ENCODE measurements at places on chromosomes 2 and 18.

- H3K27me3 ChIP-seq = no peaks in the 10 kb centered on the region
- peaks cover 34% of the 10 kb centered on the region for H3K4me1 ChIP-seq
- peaks cover 4% of the 10 kb centered on the region for H3K36me3 ChIP-seq
Measured at GRCh38 chr18:48831113-48831759, 119.5 kb downstream of the SMAD7 start.

GRCh38 chr2:42569116-42569711 is 782 bp downstream of the MTA3 start:
- H3K4me3 ChIP-seq = peak overlapping the region; percentile 91
- H3K27ac ChIP-seq = peak overlapping the region; percentile 93
- peaks cover 11% of the 10 kb centered on the region for H3K4me1 ChIP-seq
- H3K36me3 ChIP-seq = peaks cover 7% of the 10 kb centered on the region
- no peaks in the 10 kb centered on the region for H3K27me3 ChIP-seq
- DNase-seq = peak; percentile 12

DNA sequence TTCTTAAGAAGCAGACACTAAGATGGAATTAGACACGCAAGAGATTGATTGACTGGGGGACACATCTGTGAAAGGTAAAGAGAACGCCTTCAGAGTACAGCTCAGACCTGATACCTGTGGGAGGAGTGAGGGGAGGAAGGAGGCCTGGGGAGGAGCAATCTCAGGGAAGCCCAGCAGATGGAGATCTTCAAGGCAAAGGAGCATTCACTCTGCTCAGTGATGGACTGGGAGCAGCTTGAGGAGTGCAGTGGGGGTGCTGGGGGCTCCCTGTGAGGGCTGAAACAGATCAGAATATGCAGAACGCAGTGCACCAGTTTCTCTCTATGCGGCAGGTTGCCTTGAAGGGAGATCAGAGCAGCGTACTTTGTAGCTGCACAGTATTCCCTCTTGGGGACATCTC is 103.7 kb upstream of the ATP8B1 start:
- H3K4me1 ChIP-seq = no peaks in the 10 kb centered on the region
- H3K36me3 ChIP-seq = no peaks in the 10 kb centered on the region
- H3K27ac ChIP-seq = no peak overlapping the region
- no peak for DNase-seq

- peak; percentile 69 for DNase-seq
- H3K4me1 ChIP-seq = peaks cover 3% of the 10 kb centered on the region
- H3K36me3 ChIP-seq = no peaks in the 10 kb centered on the region
- H3K4me3 ChIP-seq = no peak overlapping the region
Measured at GRCh38 chr2:37985333-37985732, 60.2 kb downstream of the RMDN2 start.

DNA sequence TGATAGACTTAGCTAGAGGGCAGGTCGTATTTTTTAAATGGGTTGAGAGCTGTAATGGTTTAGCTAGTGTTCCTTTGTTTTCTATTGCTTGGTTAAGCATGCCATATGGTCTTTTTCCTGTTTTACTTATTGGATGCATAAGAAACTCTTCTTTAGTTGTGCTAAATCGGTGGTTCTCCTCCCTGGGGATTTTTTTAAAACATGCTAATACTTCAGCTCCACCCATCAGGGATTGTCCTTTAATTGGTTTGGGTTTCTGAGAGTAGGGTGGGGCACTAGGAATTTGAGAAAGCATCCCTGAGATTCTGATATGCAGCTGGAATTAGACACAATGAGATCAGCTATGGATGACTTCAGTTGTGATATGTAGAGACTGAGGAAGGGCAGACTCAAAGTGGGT is 497.2 kb downstream of the THSD7B start:
- H3K27ac ChIP-seq = no peak overlapping the region
- H3K4me1 ChIP-seq = no peaks in the 10 kb centered on the region
- H3K27me3 ChIP-seq = no peaks in the 10 kb centered on the region
- no peak overlapping the region for H3K4me3 ChIP-seq
- no peak for DNase-seq
- H3K36me3 ChIP-seq = no peaks in the 10 kb centered on the region

- no peak overlapping the region for H3K4me3 ChIP-seq
- no peak for DNase-seq
- no peaks in the 10 kb centered on the region for H3K27me3 ChIP-seq
- no peaks in the 10 kb centered on the region for H3K4me1 ChIP-seq
- no peak overlapping the region for H3K27ac ChIP-seq
- peaks cover 3% of the 10 kb centered on the region for H3K36me3 ChIP-seq
Measured at GRCh38 chr2:30622452-30622851, 175.4 kb downstream of the LCLAT1 start.

DNA sequence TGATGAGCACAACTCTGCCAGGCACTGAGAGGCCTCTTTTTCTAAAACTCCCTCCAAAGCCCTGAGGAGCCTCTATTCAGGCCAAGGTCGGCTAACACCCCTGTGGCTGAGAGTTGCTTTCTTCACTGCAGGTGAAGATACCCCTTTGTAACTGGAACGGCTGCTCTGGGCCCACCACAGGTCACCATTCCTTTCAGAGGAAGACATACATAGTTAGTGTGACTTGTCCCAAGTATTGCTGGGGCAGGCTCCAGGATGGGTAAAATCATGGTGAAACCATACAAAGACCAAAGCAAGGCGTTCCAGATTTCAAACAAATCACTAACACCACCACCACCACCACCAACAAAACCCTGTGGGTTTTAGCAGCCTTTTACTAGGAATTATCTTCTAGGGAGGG is 36.8 kb downstream of the CHST10 start:
- no peak for DNase-seq
- H3K4me3 ChIP-seq = no peak overlapping the region
- peaks cover 40% of the 10 kb centered on the region for H3K27me3 ChIP-seq
- H3K36me3 ChIP-seq = no peaks in the 10 kb centered on the region
- H3K4me1 ChIP-seq = no peaks in the 10 kb centered on the region

DNA sequence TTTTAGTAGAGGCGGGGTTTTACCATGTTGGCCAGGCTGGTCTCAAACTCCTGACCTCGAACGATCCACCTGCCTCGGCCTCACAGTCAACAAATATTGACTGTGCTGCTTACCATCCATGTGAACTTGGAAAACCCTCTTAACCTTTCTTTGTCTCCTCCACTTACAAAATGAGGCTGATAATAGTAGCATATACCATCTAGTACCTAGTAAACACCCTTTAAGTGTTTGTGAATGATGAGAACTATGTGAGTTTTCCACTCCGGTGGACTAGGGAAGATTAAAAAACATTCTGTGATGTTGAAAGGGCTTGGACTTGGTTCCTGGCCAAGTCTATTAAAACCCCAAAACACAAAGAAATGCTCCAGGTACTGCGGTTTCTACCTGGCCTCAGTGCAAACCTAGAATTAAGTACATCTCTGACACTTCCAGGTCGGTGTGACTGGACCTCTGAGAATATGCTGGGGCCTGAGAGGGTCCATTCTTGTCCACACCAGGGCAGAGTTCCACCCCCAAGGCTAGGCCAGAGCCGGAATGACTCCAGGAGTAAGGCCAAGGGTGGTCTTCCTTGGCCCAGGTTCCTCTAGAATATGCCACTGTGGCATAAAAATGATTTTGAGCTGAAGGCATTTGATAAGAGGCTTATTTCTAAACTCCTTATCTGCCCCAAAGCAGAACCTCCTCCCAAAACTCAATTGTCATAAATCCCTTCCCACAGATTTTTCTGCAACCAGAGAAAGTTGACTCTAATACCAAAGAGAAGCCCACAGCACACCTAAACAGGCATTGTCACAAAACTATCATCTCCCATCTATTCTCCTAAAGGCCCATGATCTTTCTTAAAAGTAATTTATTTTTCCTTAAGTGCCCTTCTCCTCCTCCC is 217.5 kb downstream of the TGIF1 start:
- H3K27me3 ChIP-seq = no peaks in the 10 kb centered on the region
- DNase-seq = no peak
- no peaks in the 10 kb centered on the region for H3K36me3 ChIP-seq
- peaks cover 10% of the 10 kb centered on the region for H3K4me1 ChIP-seq
- H3K4me3 ChIP-seq = no peak overlapping the region
- H3K27ac ChIP-seq = no peak overlapping the region

DNA sequence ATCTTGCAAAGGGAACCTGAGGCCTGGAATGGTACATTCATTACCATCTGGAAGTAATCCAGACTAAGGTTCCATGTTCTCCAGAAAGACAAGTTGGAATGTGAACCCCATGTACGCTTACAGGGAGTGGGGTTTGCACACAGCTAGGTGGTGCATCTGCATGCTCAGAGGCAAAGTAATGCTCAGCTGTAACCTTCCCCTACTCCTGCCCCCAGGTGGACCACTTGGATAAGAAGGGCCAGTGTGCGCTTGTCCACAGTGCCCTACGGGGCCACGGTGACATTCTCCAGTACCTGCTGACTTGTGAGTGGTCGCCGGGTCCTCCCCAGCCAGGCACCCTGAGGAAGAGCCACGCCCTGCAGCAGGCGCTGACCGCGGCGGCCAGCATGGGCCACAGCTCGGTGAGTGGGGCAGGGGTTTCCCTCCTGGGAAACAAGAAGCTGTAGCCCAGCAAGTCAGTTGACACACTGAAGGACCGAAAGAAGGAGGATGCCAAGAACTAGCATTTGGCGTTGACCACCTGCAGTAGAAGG is 90.0 kb downstream of the WDSUB1 start:
- H3K36me3 ChIP-seq = peaks cover 32% of the 10 kb centered on the region
- DNase-seq = no peak
- no peak overlapping the region for H3K27ac ChIP-seq
- H3K4me1 ChIP-seq = peaks cover 6% of the 10 kb centered on the region

- no peaks in the 10 kb centered on the region for H3K27me3 ChIP-seq
- H3K4me1 ChIP-seq = no peaks in the 10 kb centered on the region
- H3K27ac ChIP-seq = no peak overlapping the region
- DNase-seq = no peak
- H3K36me3 ChIP-seq = no peaks in the 10 kb centered on the region
- no peak overlapping the region for H3K4me3 ChIP-seq
Measured at GRCh38 chr18:50079571-50080295, 115.2 kb downstream of the MYO5B start.

DNA sequence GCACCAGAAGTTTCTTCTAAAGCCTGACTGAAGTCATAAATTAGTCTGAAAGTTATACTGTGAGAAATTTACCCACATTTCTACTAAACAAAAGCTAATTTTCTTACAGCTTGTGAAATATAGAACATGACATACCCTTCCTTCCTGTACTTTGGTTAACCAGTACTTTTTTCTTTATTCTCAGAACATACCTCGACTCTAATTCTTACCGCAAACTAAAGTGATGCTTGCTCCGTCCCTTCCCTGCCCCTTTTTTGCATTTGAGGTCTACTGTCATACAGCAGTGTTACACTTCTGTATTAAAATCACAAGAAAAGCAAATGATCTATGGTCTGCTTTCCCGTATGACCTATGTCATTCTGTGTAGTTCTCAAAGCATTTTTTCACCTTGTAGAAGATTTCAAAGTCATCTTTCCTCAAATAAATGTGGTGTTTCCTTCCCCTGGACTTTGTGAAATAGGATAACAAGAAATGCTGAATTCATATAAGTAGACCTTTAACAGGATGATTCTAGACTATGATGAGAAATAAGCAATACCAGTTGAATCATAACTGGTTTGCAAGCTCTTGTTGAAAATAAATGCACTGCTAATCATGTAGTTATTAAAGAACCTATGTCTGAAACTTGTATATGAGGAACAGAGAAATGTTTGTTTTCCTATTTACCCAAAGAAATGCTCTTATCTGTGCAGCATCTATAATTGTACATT is 30.4 kb downstream of the CYTIP start:
- no peaks in the 10 kb centered on the region for H3K4me1 ChIP-seq
- H3K36me3 ChIP-seq = no peaks in the 10 kb centered on the region
- no peak overlapping the region for H3K27ac ChIP-seq

DNA sequence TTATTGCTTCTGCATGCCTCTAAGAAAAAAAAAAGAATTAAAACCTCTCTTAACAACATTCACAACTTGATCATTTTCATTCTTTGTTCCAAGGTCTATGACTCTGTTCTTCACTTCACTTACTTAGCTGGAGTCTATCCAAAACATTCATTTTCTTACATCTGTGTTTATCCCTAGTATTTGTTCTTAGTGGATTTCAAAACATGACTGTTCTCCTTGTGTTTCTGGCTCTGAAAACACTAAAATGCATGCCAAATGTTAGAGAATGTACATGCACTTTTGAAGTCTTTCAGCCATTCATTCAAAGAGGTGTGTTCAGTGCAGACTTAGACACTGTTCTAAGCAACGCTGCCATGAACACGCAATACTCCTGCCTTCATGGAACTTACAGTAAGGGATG is 138.8 kb downstream of the CNTNAP5 start:
- no peaks in the 10 kb centered on the region for H3K36me3 ChIP-seq
- no peaks in the 10 kb centered on the region for H3K4me1 ChIP-seq
- H3K27me3 ChIP-seq = no peaks in the 10 kb centered on the region
- no peak for DNase-seq
